ENCODE measurements at places on chromosomes 7 and 10.
A peak's percentile ranks its signal among the peaks of the same experiment; 100 is the strongest.

DNA sequence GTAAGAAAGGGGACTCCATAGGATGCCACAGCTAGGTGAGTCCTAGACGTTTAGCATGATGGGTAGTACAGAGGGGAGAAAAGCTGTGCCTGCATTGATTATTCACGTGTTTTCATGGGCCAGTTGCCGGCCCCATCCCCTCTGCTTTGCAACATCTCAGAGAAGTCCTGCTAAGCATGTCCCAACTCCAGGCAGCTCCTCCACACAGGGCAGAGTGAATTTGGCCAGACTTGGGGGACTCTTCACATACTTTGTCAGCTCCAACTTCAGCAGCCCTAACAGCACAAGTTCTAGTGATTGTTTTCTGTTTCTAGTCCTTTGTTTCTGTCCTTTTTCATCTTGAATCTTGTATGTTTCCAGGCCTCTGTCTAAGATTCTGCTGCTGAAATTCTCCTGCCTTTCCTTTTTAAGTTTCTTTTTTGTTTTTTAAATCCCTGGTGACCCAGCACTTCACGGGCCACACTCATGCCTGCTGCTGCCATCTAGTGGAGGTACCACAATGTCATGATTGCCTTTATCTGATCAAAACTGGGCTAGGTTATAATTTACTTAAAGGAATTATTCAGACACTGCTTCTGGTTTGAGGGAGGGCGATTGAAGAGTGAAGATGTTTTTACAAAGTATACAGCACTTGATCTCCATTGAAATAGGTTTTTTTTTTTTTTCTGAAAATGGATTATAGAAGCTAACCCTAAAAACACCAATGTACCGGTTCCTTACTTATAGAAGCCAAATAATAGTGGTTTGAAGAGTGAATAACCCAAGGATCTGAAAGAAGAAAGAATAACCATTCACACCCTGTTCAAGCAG lies 276.9 kb downstream of the CSTF2T start:
- no peak for DNase-seq

DNA sequence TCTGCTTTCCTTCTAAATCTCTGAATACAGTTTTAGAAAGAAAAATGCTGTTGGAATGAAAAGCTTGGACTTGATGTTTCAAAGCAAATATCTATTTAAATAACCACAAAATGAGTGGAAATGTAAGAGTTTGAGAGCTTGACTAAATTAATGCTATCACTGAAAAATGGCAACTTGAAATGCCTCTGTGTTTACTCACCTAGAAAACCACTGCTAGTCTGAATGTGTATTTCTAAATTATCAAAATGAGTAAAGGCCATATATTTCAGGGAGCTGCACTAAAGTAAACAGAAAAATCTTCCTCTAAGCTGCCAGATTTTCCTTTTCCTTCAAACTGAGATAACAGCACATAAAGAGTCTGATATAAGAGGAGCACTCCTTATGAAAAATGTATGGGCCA lies 87.9 kb downstream of the DPY19L1 start:
- DNase-seq, result no peak

GRCh38 chr10:129621693-129622092 lies 154.7 kb downstream of the MGMT start:
- no peak for DNase-seq

- no peak for DNase-seq
These were observed 49.4 kb downstream of the ZNF467 start for GRCh38 chr7:149723795-149724495.

- DNase-seq, result peak; percentile 20
These were observed at the start of gene PRRT4 for GRCh38 chr7:128361411-128362379. Gene PRRT4 (minus strand): TSS chr7:128361690.

GRCh38 chr7:46515844-46516590 lies 594.9 kb upstream of the IGFBP3 start:
- no peak for DNase-seq

DNA sequence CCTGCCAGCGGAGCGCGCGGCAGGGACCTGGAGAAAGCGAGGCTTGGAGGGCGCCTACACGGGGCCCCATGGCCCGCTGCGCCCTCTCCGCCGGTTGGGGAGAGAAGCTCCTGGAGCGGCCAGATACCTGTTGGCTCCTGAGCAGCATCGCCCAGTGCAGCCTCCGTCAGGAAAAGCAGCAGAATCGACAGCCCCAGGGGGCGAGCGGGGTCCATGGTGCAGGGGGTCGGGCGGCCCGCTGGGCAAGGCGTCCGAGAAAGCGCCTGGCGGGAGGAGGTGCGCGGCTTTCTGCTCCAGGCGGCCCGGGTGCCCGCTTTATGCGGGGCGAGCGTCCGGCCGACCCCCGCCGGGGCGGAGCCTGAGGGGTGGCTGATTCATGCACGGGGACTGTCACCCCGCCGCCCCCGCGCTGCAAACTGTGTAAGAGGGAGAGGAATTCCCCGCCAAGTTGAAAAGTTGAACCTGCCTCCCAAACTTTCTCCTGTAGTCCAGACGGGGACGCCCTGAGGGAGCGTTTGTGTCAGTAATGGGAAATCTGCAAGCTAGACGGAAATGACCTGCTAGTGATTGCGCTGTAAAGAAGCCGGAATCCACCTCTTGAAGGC lies at the start of gene TFPI2:
Gene TFPI2 (minus strand): TSS at position 290 of the 605 bp plus-strand sequence. CDS start 75 bp downstream, at position 215.
- DNase-seq, result no peak

- DNase-seq, result no peak
These were observed 502.2 kb downstream of the ARL4A start for GRCh38 chr7:13189668-13190067.

DNA sequence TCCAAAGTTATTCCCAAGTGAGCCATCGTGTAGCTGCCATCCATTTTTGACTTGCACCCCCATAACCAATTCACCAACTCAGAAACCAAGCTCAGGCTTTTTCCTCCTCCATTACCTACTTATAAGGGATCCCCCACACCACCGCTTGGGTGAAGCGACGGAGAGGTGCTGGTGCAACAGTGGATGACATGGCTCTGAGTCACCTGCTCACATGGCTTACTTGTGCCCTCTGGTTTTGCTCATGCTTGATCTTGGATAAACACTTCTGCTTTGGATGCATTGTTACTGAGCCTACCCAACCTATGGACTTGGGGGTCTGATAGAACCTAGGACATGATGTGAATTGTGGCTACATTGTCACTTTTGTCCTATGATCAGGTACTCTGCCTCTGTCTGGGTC lies 12.0 kb upstream of the AKR1B1 start:
- DNase-seq, result no peak

GRCh38 chr7:129144834-129145668 lies 544 bp downstream of the TSPAN33 start:
- no peak for DNase-seq

- no peak for DNase-seq
These were observed 37.4 kb downstream of the SMNDC1 start for GRCh38 chr10:110267276-110267675.

GRCh38 chr7:158130023-158130409 lies 457.6 kb downstream of the PTPRN2 start:
- no peak for DNase-seq

GRCh38 chr10:27258838-27259812 lies 18.5 kb upstream of the ACBD5 start:
- DNase-seq, result no peak

- DNase-seq, result no peak
These were observed 80.9 kb downstream of the WDFY4 start for GRCh38 chr10:48765527-48765926.

- DNase-seq, result no peak
These were observed 125.8 kb upstream of the POT1 start for GRCh38 chr7:125055376-125055775.

GRCh38 chr10:125407000-125407502 lies 246.7 kb upstream of the CTBP2 start:
- no peak for DNase-seq

DNA sequence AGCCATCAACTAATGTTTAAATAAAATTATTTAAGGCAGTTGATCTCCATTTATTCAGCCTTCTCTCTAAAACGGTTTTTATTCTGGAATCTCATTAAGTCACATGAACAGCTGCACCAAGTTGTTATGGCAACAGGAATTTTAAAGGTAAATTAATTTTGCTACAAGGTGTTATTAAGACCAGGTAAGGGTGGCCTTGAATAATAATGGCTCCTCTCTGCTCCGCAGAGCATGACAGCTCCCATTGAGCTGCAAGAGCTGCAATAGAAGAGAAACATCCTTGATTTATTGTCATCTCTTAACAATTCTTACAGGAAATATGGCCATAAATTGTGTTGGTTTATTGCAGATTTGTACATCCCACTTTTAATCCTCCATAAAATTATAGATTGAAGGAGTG lies 165.8 kb downstream of the KLF6 start:
- DNase-seq, result no peak

DNA sequence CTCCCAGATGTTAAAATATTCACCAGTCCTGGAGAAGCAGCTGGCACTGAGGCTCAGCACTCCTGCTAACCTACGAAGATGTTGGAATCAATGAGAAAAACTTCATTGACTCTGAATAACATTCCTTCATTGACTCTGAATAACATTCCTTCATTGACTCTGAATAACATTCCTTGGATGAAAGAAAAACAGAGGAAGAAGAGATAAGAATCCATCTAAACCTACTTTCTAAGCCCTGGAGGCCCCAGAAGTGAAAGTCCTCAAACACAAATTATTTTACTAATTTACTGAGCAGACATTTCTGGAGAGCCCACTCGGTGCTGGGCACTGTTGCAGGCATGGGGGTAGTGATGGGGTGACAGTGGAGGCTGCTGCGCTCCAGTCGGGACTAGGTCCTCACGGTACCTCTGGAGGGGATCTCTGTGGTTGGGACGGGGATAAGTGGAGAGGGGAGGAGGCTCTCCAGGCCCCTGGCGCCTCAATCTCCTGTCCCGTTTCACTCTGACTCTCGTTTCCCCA lies 254.1 kb downstream of the WDR37 start:
- no peak for DNase-seq

GRCh38 chr10:51892965-51893658 lies 193.7 kb upstream of the CSTF2T start:
- DNase-seq, result no peak

- DNase-seq, result no peak
These were observed 21.4 kb downstream of the LRRC17 start for GRCh38 chr7:102934239-102934638.

DNA sequence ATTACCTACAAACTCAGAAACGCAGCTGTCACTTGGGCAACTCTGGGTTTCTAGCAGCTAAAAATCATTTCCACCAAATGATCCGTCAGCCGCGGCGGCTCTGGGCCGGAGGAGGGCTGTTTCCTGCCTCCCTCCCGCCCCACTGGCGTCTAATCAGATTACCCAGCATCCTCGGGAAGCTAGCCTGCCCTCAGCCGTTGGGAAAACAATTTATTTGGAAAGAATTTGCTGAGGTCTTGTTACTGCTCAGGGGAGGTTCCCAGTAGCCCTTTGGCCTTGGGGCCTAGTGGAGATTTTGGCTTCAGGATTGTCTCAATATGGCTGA lies 65.0 kb upstream of the ADGRA1 start:
- no peak for DNase-seq

GRCh38 chr10:49123981-49124950 lies 8.9 kb upstream of the VSTM4 start:
- DNase-seq, result no peak

DNA sequence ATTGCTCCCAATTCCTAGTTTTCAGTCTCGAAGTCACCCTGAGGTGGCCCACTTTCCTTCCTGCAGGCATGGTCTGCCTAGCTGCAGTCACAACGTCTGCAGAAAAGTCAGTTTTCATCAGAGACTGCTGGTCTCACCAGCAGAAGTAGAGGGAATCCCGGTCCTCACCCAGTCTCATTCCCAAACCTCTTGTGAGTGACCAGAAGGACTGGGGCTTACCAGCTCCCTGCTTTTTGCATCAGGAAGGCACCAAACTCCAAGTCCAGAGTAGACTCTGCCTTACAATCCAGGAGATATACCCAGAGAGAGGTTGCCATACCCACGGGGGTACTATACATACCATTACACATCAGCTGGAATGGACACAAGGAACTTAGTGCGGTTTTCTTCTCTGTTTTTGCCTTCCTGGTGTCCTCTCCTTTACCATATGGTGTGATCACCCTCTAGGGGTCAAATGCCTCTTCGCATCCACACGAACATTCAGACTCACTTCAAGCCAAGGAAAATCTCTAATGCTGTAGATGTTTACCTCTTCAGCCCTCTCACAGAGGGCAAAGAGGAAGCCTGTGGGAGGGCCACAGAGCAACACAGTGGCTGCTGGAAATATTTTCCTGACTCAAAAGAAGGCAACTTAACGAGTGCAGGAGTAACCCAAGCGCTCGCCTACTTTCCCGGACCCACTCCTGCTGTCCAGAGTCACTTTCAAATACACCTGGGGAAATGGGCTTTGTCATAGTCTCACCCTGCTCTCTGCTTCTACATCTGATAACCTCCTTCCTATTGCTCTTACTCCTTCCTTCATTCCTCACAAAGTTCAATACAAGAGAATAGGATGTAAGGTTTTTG lies 220.9 kb downstream of the C7orf25 start:
- DNase-seq, result no peak

DNA sequence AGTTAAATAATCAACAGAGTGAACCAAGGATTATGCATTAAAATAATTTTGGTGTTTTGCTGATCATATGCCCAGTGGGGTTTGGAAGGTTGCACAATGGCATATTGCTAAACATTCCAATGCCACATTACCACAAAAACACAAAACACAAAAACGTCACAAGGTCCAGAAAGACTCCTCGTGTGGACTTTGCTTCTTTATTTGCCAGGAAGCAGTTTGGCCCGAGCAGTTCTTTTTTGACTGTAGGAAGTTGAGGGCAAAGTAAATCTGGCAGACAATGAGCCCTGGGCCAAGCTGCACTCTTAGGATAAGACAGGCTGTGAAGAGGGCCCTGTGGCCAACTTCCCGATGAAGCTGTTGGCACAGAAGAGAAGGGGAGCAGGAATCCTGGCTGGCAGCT lies 39.2 kb upstream of the SLC35B4 start:
- DNase-seq, result no peak

DNA sequence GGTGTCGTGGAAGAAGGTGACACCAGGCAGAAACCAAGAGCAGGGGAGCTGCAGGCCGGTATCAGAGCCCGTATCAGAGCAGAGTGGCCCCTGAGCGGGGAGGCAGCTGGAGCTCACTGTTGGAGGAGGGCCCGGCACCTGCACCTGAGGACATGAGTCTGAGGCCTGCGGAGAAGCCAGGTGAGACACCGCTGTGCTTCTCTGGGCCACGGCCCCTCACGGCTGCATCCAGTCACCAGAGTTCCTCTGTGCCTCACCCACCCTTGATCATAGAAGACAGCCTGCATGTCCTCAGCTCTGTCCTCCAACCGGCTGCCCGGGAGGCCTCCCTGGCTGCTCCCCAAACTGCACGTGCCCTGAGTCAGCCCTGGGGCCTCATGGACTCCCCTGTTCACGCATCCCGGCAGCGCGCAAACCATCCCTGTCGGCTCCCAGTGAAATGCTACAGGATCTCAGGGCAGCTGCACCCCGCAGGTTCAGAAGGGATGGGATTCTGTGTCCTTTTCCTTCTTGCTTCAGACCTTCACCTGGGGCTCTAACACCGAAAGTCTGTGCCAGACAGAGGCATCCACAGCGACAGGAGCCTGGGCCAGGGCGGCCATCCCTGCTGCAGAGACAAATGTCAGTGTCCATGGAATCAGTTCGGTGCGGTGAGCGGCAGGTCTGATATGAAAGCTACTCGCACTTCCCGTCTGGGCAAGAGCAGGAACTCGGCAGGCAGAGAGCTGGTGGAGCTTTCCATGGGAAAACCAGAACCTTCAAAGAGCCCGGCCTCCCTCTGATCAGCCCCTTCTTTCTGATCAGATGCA lies 111.9 kb upstream of the FAM20C start:
- no peak for DNase-seq

Data from activated T-helper 9 cell treated with anti-CD3 and anti-CD28 coated beads, Interleukin-2, amount 50 U/mL, for 16 hours (primary cell).